ENCODE measurements at places on chromosomes 4 and X.

GRCh38 chrX:15497865-15498264, 2.7 kb upstream of the BMX start:
- DNase-seq: no peak

- no peak for DNase-seq
These were observed 2078.4 kb downstream of the PCDH7 start for GRCh38 chr4:32798471-32799159.

GRCh38 chrX:66023385-66024091, 16.3 kb downstream of the VSIG4 start:
- no peak for DNase-seq

DNA sequence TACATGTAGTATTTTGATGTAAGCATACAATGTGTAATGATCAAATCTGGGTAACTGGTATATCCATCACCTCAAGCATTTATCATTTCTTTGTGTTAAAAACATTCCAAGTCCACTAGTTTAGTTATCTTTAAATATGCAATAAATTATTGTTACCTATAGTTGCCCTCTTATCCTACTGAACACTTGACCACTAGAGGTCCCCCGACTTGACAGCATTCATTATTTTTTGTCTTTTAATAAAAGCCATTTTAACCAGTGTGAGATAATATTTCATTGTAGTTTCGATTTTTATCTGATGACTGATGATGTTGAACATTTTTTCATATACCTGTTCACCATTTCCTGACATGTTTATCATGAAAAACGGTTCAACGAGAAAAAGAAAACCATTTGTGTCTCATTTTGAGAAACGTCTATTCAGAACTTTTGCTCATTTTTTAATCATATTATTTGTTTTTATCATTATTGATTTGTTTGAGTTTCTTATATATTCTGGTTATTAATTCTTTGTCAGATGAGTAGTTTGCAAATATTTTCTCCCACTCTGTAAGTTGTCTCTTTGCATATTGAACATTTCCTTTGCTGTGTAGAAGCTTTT, 199.0 kb upstream of the CXXC4 start:
- DNase-seq: no peak

- DNase-seq: no peak
These were observed 52.6 kb downstream of the DDX53 start for GRCh38 chrX:23052324-23052723.

GRCh38 chrX:20668550-20668949, 401.8 kb upstream of the RPS6KA3 start:
- no peak for DNase-seq

DNA sequence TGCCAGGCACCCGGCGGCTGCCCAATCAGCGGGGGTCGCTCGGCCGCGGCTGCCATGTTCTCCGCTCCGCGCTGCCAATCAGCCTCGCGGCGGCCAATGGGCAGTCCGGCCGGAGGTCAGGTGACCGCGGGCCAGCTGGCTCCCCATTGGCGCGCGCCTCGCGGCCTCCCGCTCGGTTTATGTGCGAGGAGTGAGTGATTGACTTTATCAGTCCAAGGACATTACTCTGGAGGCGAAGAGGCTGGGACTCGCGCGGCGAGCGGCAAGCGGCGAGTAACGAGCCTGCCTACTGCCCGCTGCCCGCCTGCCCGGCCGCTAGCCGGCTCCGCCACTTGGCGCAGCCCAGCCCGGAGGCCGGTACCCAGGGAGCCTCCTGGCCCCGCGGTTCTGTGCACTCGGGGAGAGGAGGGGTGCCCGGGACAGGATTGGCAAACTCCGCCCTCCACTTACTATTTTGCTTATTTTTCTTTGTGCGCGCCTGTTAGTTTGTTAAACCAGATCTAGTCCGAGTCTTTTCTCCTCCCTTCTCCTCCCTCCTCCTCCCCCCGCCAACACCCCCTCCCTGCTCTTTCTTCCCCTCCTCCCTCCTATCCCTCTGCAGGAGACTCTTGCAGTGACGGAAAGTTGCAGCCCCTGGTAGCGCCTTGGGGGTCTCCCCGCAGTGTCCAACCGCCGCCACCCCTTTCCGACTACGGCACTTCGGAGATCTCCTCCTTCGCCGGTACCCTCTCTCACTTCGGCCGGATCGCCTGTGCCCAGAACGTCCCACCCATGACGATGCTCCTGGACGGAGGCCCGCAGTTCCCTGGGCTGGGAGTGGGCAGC, at the start of gene ZIC3:
Gene ZIC3 (plus strand): TSS at position 207 of the 825 bp plus-strand sequence. CDS start 565 bp downstream, at position 772.
- DNase-seq: no peak

DNA sequence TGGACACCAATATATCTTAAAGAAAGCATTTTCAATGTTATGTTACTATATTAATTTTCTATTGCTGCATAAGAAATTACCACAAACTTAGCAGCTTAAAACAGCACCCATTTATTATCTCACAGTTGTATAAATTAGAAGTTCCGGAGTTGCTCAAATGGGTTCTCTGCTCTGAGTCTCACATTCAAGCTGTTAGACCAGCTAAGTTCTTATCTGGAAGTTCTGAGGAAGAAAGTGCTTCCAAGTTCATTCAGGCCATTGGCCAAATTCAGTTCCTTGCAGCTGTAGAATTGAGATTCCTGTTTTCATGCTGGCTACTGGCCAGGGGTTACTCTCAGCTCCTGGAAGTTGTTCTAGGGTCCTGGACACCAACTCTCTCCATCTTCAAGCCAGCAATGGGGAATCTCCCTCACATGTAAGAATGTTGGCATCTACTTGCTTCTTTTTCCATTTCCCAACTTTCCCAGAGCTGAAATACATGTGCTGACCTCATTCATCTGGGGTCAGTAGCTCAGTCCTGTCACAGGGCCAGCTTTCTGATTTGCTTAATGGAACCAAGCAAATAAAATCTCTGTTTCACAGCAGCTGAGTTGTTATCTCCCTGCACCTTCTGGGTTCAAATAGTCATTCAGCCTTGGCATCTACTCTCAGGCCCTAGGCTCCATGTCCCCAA, 99.6 kb upstream of the INTU start:
- no peak for DNase-seq

Measured in breast epithelium (tissue), 4 donors.